ENCODE measurements at places on chromosomes 2 and 18. TPM values are rescaled to one million over a fixed set of nuclear protein-coding genes. Genes with fewer than 3 reads are reported as not detected.

Gene KATNAL2
- 7.9 TPM for total RNA-seq

Gene NAT8
- total RNA-seq = not detected

Gene MROH2A
- 0.31 TPM for total RNA-seq

Gene CHRND
- total RNA-seq = not detected

Gene IRS1
- 0.72 TPM for total RNA-seq

Gene AGXT
- total RNA-seq = not detected

DNA sequence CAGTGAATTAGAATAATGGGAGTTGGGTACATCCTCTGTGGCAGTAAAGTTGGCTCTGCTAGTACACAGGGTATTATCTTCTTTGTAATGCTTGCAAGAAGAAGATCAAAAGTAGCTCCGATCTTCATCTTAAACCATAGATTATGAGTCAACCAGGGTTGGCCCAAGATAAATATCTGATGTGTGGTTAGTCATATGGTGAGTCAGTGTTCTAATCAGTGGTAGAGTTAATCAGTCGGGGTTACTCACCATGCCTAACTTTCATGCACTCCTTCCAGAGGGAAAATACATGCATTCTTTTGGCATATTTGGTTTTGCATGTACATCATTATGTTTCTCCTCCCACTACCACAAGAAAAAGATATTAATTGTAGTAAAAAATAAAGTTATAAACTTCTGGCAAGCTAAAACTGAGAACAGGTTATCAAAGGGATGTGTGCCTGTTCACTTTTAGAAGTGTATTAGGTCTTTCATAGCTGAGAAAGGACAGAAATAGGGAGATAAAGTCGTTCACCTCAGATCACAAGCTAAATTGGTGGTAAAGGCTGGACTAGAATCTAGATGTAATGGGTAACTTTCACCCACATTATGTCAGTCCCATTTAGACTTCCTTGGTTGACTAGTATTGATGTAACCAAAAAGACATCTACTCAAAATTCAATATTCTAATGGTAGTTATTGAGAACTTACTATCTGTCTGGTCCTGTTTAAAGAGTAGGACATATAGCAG is 684.4 kb downstream of the IRS1 start:
- DNase-seq = no peak
- H3K27me3 ChIP-seq = no peaks in the 10 kb centered on the region
- H3K27ac ChIP-seq = no peak overlapping the region
- H3K4me3 ChIP-seq = no peak overlapping the region
- no peaks in the 10 kb centered on the region for H3K4me1 ChIP-seq

DNA sequence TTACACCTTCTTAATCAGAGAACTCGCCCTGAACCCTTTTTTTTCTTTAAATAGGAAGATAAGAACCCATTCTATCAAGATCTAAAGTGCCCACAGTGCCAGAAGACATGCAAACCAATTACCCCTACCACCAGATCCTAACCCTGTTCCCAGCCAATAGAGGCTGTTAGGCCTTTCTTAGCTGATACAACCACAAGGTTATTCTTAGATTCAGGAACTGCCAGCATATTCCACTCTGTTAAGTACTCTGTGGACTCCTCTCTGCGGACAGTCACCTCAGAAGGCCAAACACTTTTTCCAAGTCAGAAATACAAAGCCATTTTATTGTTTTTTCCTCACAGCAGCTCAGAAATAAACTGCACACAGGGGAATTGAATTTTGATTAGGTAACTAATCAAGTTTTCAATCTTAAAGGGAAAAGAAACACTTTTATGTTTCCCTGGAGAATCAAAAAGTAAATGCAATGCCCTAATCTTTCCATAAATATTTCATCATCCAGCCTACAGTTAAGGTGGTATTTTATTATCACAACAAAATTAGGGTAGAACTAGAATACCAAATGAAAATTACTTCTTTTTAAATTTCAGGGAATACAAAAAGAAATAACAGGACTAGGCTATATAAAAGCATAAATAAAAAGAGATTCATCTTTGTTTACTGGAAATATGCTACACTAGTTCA is 111.4 kb downstream of the NBAS start:
- H3K27me3 ChIP-seq = no peaks in the 10 kb centered on the region
- no peak overlapping the region for H3K27ac ChIP-seq
- no peak overlapping the region for H3K4me3 ChIP-seq
- H3K4me1 ChIP-seq = no peaks in the 10 kb centered on the region
- peaks cover 6% of the 10 kb centered on the region for H3K36me3 ChIP-seq

GRCh38 chr2:54194761-54195750 is 61.0 kb downstream of the TSPYL6 start:
- no peak overlapping the region for H3K27ac ChIP-seq
- no peaks in the 10 kb centered on the region for H3K27me3 ChIP-seq
- H3K4me1 ChIP-seq = peaks cover 3% of the 10 kb centered on the region
- H3K36me3 ChIP-seq = no peaks in the 10 kb centered on the region
- H3K4me3 ChIP-seq = no peak overlapping the region
- no peak for DNase-seq

DNA sequence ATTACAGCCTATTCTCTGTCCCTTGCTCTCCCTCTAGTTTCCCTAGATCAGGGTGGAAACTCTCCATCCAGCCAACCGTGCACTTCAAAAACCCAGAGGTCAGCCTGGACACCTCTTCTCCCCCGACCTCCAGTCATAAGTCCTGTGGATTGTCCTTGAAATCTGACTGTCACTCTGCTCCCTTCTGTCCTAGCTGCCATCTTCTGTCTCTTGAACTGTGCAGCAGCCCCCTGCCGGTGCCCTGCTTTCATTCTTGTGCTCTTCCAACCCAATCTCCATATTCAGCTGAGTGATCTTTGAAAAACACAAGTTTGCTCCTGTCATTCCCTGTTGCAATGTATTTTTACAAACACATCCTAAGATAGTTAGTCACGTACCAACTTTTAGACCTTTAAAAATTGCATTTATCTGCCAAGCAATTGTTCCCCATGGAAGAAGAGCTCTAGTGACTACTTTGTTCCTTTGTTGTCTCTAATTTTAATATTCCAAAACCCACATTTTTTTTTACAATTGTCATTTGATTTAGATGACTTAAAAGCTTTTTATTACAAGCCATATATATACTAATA is 254.3 kb downstream of the CAMKMT start:
- H3K4me3 ChIP-seq = no peak overlapping the region
- DNase-seq = no peak
- no peak overlapping the region for H3K27ac ChIP-seq
- no peaks in the 10 kb centered on the region for H3K27me3 ChIP-seq
- H3K4me1 ChIP-seq = no peaks in the 10 kb centered on the region
- H3K36me3 ChIP-seq = no peaks in the 10 kb centered on the region

GRCh38 chr2:166440313-166440712 is 53.7 kb downstream of the SCN7A start:
- H3K4me3 ChIP-seq = no peak overlapping the region
- peaks cover 4% of the 10 kb centered on the region for H3K4me1 ChIP-seq
- no peak overlapping the region for H3K27ac ChIP-seq
- H3K36me3 ChIP-seq = peaks cover 7% of the 10 kb centered on the region
- no peaks in the 10 kb centered on the region for H3K27me3 ChIP-seq
- no peak for DNase-seq

DNA sequence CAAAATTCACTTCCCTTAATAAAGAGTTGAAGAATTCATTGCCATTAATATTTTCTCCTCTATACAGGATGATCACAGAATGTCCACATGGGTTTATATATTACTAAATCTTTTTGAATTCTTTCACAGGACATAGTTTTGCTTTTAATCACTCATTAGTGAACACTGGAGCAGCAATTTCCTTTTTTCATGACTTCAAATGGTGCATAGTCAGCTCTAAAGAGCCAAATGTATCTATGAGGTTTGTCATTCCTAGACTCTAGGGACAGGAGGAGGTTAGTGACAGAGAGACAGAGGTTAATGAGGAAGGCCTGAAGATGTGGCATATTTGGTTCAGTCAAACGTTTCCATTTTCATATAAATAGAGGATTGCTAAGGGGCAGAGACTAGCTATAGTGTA is 111.8 kb downstream of the FSHR start:
- no peaks in the 10 kb centered on the region for H3K27me3 ChIP-seq
- H3K4me3 ChIP-seq = no peak overlapping the region
- no peaks in the 10 kb centered on the region for H3K36me3 ChIP-seq
- DNase-seq = no peak
- H3K27ac ChIP-seq = no peak overlapping the region
- H3K4me1 ChIP-seq = peaks cover 22% of the 10 kb centered on the region

GRCh38 chr2:62406573-62407043 is 99.4 kb downstream of the TMEM17 start:
- peaks cover 30% of the 10 kb centered on the region for H3K4me1 ChIP-seq
- no peak overlapping the region for H3K4me3 ChIP-seq
- H3K27ac ChIP-seq = no peak overlapping the region
- no peak for DNase-seq
- H3K36me3 ChIP-seq = no peaks in the 10 kb centered on the region
- no peaks in the 10 kb centered on the region for H3K27me3 ChIP-seq

DNA sequence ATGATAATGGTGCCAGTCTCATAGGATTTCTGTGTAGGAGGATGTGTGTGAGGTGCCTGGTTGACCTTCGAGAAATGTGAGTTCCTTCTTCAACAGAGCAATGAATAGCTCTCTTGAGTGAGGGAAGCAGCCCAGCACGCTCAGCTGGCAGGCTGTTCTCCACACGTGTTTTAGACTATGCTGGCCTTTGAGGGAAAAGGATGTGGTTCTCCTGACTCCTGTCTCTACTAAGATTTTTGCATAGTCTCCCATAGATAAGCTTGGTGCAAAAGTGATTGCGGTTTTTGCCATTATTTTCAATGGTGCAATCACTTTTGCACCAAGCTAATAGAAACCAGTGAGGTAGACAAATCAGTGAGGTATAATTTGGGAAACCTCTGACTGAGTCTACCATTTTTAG is 284.1 kb downstream of the SLC4A3 start:
- H3K4me3 ChIP-seq = no peak overlapping the region
- H3K36me3 ChIP-seq = no peaks in the 10 kb centered on the region
- H3K4me1 ChIP-seq = peaks cover 8% of the 10 kb centered on the region
- no peak overlapping the region for H3K27ac ChIP-seq
- no peak for DNase-seq

DNA sequence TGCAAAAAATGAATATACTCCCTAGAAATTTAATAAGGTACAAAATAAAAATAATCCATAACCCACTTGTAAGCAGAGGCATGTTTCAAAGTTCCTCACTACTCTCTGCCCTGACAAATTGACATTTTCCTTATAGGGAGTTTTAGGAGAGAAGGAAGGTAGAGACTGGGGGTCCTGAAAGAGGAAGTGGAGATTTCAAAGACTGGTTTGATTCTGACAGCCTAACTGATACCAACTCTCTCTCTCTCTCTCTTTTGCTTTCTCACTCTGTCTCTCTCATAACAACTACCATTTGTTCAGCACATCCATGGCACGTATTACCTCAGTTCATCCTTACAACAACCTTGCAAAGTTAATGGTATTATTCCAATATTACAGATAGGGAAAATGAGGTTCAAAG is 18.6 kb downstream of the FZD7 start:
- no peaks in the 10 kb centered on the region for H3K36me3 ChIP-seq
- no peak overlapping the region for H3K27ac ChIP-seq

GRCh38 chr18:58323866-58324762 is 280.1 kb downstream of the NEDD4L start:
- H3K27ac ChIP-seq = no peak overlapping the region
- no peak overlapping the region for H3K4me3 ChIP-seq
- H3K27me3 ChIP-seq = no peaks in the 10 kb centered on the region
- DNase-seq = no peak
- H3K36me3 ChIP-seq = peaks cover 4% of the 10 kb centered on the region

DNA sequence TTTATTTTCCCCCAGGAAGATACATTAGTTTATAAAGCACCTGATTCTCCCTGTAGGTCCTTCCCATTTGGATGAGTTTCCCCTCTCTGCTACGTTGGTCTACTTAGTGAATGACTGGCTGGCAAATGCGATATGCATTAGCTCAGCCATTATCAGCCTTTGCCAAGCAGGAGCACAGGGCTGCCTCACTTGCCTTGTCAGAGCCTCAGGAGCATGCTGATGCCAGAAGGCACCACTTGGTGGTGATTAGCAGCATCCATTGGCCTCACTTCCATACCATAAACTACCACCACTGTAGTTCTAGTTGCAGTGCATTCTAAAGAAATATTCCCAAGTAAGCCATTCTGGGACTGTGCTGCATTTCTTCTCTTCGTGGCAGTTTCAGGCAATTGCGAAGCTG is 442.8 kb upstream of the CHST9 start:
- no peak overlapping the region for H3K27ac ChIP-seq
- no peak overlapping the region for H3K4me3 ChIP-seq
- H3K4me1 ChIP-seq = no peaks in the 10 kb centered on the region
- H3K27me3 ChIP-seq = no peaks in the 10 kb centered on the region
- DNase-seq = no peak

DNA sequence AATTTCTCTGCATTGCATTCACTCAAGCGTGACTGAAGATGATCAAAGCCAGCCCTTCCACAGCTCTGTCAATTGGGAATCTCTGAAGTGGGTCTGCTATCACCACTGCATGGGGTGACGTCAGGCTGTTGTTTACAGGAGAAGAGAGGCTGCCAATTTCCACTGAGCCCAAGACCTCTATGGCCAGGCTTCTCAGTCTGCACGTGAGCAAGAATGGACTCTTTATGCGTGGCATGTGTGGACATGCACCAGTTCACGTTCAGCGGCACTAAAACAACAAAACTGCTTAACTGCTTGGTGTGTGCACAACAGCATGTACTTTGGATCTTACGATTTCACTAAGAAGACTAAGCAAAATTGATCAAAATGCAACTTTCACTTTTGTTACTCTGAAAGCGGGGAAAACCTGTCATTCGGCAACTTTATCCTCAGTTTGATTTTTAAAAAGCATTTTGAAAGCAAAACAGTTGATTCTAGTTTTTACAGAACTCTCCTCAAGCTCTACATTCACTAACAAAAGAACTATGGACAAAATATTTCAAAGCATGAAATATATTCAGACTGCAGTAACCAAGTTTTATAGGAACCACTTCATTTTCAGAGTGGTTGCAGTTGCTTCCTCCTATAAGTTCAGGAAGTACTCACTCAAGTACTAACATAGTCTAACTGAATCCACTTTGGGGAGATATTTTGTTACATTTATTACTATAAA is 77.0 kb upstream of the SERTAD2 start:
- no peak overlapping the region for H3K4me3 ChIP-seq
- peaks cover 12% of the 10 kb centered on the region for H3K4me1 ChIP-seq
- no peak overlapping the region for H3K27ac ChIP-seq
- H3K36me3 ChIP-seq = no peaks in the 10 kb centered on the region
- DNase-seq = no peak

- peaks cover 5% of the 10 kb centered on the region for H3K27me3 ChIP-seq
- DNase-seq = no peak
- no peak overlapping the region for H3K4me3 ChIP-seq
- H3K27ac ChIP-seq = no peak overlapping the region
- peaks cover 3% of the 10 kb centered on the region for H3K36me3 ChIP-seq
Observed at GRCh38 chr2:121866789-121867188, 111.3 kb downstream of the TSN start.

DNA sequence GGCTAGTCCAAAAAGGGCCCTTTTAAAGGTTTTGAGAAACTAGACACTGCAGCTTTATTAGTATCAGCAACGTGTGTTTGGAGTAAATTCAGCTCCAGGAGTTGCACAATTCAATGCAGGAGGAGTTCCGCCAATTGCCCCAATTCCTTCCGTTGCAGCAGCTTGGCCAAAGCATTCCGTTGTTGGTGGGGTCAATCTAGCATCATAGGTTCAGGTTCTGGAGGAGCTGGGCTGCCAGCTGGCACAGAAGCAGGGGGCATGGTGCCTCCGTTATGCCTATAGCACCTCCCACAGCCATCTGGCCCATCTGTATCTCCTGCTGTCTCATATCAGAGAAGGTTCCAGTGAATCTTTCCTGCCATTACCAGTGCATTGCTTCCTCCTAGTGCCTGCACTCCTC is 55.4 kb downstream of the REL start:
- H3K4me1 ChIP-seq = peaks cover 14% of the 10 kb centered on the region
- no peak for DNase-seq
- H3K4me3 ChIP-seq = peak overlapping the region; percentile 35
- H3K27ac ChIP-seq = no peak overlapping the region
- H3K36me3 ChIP-seq = peaks cover 14% of the 10 kb centered on the region

All from endothelial cell (in vitro differentiated cells).